ENCODE measurements at places on chromosomes 12 and 14.

- DNase-seq: no peak
Measured at GRCh38 chr14:102948698-102949061, 26.2 kb downstream of the AMN start.

DNA sequence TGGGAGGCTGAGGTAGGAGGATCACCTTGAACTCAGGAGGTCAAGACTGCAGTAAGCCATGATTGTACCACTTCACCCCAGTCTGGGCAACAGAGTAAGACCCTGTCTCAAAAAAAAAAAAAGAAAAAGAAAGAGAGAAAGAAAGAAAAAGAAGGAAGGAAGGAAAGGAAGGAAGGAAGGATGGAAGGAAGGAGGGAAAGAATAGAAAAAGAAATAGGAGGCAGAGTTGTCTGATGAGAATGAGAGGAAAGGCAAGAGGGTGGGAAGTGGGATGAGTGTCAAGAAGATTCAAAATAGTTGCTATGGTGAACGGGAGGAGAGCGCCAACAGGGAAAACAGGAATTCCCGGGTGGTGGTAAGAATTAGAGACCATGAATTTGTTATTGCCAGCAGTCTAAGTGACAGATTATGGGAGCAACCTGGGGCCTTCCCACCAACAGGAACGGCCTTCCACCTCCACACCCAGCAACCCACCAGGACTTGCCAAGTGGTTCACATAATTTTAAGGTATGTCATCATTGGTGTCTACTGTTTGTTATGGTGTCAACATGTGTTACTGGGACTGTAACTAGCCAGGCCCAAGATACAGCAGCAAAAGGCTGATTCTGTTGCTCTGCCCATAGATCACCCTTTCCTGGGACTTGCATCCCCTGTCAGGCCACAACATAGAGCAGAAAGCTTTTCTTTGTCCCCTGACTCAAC is 36.1 kb upstream of the C12orf76 start:
- no peak for DNase-seq

GRCh38 chr14:22822571-22823098 is 7.1 kb upstream of the MRPL52 start:
- peak; percentile 40 for DNase-seq

DNA sequence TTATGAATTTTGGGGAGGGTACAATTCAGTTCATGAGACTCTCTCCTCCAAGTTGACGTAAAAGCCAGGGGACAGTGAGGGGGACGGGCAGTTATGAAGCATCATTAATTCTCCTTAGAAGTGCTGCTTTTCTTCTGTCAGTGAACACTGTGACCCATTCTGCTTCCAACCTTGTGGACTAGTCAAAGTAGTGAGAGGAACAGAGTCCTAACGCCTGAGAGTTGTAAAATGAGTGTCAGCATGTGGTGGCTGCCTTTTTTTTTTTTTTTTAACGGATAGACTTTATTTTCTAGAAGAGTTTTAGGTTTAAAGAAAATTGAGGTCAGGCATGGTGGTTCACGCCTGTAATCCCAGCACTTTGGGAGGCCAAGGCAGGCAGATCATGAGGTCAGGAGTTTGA is 15.5 kb downstream of the RESF1 start:
- no peak for DNase-seq

- DNase-seq: no peak
Measured at GRCh38 chr14:37262649-37263048, 64.9 kb downstream of the MIPOL1 start.

DNA sequence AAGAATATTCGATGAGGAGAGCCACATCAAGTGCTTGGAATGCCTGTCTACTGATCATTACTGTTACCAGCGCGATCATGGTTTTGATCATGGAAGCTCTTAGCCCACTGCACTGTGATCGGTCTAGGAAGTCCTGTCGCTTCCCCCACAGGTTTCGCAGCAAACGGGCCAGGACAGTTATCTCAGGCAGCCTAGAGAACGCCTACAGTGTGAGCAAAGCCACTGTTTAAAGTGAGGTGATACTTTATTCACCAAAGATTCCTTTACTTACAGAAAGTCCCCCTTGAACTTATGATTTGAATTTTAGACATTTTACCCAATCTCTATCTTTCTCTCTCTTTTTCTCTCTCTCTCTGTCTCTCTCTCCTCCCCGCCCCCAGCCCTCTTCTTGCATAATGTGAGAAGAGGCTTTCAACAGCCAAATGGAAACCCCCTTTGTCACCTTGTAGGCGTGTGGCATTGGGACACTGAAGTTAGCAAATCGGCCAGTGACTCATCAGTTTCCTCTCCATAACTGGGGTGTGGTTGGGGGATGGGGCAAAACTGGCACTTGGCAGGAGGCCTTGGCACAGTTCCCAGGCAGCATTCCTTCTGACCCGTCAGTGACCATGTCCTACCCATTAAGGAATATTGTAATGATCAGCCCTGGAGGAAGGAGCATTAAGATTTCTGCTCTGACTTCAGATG is 214.8 kb downstream of the CHST11 start:
- DNase-seq: peak; percentile 46

DNA sequence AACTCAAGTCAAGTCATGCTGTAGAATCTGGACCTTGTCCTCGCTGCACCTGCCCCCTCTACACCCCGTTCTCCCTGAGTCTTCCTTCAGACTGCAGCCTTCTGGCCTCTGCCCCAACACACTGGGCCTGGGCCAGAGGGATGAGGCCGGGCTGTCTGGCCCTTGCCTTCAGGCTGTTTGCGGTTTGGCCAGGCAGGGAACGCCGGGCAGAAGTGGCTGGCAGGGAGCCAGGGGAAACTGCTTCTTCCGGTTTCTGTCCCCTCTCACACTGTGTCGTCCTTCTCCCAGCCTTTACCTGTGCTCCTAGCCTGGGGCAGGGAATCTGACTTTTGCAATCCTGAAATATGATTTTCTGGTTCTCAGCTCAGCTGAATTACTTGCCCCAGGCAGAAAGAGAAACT is 13.5 kb downstream of the DGLUCY start:
- no peak for DNase-seq

- no peak for DNase-seq
Measured at GRCh38 chr12:117774941-117775775, 193.6 kb downstream of the KSR2 start.

GRCh38 chr12:54162741-54163140 is 26.0 kb downstream of the SMUG1 start:
- DNase-seq: no peak

DNA sequence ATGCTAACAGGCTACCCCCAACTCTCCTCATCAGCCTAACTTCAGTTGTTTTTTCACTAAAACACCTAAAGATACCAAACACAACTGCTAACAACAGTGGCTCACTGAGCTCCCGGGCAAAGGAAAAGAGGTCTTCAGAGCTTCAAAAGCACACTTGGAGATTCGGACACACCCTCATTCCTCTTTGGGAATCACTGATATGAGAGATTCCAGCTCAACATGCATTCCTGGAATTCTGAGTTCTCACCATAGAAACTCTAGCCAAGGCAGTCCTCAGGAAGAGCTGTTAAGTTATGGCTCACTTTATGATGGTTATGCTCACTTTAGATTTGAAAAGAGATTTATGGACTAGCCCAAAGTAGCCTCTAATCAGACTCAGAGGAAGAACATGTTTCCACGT is 40.1 kb downstream of the STXBP6 start:
- DNase-seq: no peak

DNA sequence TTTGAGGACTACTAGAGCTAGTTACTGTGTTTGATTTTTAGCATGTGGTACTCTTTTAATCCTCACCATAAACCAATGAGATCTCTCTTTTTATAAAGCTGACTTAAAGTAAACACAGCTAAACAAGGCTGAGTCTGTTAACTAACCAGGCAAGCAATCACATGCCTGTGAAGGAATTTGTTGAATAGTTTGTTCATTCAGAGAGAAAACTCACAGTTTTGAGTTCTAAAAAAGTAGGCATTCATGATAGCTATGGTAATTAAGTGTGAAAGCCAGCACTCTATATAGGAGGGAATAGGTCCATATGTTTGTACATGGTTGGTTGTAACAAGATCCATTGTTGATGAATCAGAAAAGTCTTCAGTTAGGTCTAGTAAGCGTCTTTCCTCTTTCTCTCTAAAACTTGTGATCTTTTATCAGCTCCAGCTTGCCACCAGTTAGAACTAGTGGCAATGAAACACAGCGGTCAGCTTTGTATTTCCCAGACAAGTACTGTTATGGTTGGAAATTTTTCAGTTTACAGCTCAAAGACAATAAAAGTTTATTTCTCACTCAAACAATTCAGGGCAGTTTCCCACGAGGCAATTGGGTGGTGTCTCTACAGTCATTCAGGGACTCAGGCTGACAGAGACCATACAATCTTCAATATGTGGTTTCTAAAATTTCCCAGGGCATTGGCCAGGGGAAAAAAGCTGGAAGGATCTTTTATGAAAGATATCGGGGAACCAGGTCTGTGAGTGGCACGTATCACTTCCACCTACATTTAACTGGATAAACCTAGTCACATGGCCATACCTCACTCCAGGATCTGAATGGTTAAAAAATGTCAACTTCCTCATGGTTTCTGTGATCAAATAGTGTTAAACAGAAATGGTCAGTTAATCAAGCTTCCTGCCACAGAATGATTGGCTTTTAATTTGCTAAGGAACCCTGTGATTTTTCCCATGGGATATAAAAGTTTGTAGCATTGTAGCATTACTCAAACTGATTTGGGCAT is 203.1 kb downstream of the KIF21A start:
- no peak for DNase-seq

GRCh38 chr12:118119449-118119879 is 15.7 kb upstream of the VSIG10 start:
- DNase-seq: no peak

GRCh38 chr12:89878950-89879349 is 170.3 kb upstream of the ATP2B1 start:
- no peak for DNase-seq

DNA sequence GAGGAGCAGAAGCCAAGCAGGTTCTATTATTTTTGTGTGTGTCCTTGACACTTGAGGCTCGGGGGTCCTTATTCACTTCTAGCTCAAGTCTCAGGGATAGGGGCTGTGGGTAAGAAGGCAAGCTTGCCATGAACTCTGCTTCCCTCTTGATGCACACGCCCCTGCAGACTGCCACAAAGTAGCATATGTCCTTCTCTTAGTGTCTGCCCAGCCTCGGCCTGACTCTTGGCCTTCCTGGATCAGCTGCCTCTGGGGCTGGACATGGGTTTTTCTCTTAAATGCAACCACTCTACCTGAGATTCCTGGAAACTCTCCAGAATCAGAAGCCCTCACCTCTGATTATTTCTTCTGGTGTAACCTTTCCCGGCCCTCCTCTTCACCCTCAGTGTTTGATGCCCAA is 28.2 kb upstream of the PEX5 start:
- DNase-seq: no peak

DNA sequence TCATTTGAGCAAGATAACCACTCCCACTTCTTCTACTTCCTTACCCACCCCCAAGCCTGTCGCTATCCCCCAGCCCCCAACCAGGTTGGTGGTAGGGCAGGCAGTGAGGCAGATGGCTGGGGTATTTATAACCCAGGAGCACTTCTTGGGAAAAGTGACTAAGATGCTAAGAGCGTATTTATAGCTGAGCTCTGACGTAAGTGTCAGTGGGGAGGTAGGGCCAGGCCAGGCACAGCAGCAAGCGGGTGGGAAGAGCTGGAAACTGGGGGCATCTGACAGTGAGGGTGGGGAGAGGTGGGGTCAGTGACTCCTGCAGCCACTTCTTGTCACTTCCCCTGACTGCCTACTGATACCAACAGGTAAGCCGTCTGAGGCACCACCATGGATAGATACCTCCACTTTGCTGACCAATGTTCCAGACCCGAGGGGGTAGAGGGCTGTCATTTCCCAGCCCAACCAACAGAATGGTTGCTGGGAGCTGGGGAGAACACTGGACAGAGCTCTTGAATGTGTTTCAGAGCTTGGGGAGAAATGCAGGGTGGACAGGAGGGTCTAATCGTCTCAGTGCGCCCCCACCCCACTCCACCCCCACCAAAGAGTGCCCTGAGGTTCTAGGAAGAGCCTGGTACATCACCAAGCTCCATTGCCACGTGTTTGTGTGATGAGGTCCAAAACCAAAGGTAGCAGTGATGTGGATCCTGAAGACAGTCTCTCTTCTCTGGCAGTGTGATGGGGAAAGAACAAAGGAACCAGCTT is 2.7 kb upstream of the INHBE start:
- DNase-seq: no peak

DNA sequence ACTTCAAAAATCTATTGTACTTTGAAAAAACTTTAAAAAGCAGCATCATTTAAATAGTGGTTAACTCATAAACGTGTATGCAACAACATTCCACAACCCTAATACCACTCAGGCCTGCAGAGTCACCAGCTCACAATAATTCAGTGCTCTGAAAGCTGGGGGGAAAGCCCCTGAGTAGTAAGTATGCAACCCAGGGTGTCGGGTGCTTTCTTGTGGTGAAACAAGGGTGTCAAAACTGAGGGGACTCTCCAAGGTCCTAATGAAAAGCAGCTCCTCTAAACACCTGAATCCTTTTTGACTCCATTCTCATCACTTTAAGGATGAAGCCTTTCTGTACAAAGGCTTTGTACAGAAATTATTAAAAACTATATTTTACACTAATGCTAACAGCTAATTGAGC is 33.7 kb downstream of the FGFR1OP2 start:
- DNase-seq: no peak

DNA sequence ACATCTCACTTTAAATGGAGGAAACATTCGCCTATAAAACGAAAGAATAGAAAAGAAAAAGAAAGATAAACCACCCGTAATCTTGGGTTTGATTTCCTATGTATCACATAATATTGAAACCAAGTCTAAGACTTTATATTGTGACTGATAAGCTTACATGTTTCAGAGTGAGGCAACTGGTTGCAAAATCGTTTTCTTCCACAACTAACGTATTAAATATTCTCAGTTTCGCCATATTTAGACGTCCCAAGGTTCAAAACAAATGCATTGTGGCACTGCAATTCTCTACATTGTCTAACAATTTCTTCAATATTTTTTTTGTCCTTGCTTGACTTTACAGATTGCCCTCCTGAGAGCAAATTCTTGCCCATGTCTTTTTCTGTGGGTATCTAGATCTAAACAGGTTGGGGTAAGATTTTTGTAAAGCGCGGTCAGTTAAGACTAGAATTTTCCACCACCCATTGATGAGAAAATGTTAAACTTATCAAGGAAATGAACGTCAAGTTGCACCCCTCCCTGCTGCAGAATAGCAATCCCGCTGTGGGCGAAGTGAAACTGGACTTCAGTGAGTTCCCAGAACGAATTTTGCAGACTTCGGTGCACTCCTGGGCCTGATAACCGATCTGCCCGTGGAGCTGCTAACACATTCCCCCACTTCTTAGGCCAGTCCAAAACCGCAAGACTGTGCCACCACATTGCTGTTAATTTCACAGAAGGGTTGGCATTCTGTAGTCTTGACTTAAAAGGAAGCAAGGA is 2.7 kb downstream of the TBX3 start:
- no peak for DNase-seq

DNA sequence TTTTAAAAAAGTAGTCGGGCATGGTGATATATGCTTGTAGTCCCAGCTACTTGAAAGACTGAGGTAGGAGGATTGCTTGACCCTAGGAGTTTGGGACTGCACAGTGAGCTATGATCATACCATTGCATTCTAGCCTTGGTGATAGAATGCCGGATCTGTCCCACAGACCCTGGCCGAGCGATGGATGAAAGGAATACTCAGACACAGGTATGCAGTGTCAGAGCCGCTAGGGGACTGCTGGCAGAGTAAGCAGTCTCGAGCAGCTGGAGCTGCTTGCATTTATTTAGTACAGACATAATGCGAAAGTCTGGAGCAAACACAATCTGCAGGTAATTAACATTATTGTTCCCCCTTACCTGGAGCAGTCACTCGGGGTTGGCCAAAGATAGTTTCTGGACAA is 18.6 kb downstream of the AICDA start:
- no peak for DNase-seq

- no peak for DNase-seq
Measured at GRCh38 chr12:124940143-124940392, 25.6 kb upstream of the UBC start.

- DNase-seq: no peak
Measured at GRCh38 chr12:79143803-79144202, 279.2 kb downstream of the SYT1 start.
